ENCODE measurements at places on chromosomes 7 and 10.

- DNase-seq, result no peak
Measured at GRCh38 chr10:119205894-119206602, 1.3 kb upstream of the GRK5 start.

DNA sequence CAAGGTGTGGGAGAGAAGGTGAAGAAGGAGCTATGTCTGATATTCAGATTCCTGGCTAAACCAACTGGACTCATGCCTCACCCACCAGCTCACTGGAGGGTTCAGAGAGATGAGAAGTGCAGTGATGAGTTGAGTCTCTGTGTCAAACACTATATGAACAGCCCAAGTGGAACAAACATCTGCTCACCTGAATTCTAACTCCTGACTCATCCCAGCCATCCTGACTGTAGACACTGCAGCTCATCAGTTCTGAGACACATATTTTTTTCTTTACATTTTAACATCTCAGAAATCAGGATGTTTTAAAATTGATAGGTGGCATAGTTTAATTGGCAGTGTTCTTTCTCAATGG lies 27.3 kb downstream of the GSDME start:
- no peak for DNase-seq

- no peak for DNase-seq
Measured at GRCh38 chr7:41809940-41810576, 107.2 kb upstream of the INHBA start.

GRCh38 chr7:37102518-37103137 lies 346.0 kb downstream of the ELMO1 start:
- DNase-seq, result no peak

DNA sequence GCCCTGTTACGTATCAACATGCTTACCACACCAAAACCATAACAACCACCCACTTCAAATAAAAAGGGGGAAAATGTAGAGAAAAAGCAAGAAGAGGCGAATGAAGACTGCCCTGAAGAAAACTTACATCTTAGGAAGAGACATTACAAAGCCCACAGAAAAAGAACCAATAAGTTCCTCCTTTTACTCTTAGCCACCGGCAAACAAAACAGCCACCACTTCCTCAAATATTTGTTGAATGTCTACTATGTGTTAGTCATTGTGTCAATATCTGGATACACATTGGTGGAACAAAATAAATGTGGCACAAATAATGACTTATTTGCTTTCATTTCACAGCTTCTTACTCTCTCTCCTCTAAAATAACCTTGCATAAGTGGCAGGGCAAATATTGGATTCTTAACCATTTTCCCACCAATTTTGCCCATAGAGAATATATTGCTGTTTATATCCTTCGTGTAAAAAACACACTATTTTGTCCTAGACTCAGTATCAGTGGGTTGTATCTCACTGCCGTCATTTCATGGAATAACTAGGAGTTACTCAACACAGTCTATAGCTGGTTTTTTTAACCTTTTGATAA lies 106.8 kb downstream of the ANK3 start:
- no peak for DNase-seq

DNA sequence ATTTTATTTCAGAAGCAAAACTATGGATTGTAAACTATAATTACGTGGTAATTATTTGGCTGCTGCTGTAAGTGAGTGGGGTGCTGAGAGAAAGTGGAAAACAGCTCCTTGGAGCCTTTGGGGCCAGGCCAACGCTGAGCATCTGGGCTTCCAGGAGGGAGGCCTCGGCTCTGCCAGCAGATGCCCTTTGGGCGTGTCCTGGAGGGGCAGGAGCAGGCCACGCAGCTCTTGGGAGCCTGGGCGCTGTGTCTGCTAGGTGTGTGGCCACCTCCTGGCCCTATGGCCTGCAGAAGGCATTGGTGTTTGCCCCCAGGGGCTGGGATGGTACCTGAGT lies 423.3 kb downstream of the GLRX3 start:
- DNase-seq, result peak; percentile 4

- DNase-seq, result no peak
Measured at GRCh38 chr7:38977685-38978084, at the start of gene POU6F2. Gene POU6F2 (plus strand): TSS chr7:38977909. CDS start chr7:38977954, 45 bp downstream.

DNA sequence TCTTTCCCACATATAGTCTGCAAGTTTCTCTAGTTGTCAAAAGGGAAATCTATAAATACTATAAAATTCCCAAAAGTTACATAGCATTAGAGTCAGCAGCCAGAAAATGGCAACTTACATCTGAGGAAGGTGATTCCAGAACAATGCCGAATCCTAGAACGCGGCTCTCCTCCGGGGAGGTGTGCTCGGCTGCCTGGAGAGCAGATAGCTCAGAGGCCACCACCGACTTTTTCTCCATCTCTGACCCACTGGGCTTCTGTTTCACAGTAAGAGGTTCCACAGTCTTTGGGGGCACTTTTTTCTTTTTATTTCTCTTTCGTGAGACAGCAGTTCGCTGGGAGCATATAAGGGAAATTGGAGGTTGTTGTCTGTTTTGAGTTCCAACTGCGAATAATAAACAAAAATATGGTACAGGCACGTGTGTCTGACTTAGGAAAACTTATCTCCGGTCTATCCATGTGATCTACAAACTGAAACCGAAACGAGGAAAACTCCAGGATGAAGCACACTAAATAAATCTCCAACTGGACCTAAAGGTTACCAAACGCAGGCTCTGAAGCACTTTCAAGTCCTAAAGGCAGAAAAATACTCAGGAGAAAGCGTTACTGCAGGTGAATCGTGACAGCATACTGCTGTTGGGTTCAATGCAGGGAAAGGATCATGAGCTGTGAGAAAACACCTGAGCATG lies 36.2 kb downstream of the BEND7 start:
- DNase-seq, result no peak

DNA sequence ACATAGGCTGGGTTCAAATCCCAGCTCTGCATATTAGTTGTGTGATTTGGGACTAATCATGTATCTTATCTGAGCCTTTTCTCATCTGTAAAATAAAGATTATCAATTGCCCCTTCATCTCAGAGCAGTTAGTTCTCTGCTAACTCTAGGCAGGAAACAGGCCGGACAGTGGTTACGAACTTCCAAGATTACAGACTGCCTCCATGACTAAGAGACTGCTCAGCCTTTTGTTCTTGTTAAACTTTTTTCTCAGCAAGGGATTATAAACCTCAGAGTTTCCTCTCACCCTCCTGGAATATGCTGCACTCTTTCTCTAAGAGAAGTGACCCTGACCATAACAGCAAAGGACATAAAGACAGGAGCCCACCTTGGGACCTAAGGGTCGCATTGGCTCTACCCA lies 52.5 kb upstream of the NFKB2 start:
- no peak for DNase-seq

- DNase-seq, result no peak
Measured at GRCh38 chr7:11706666-11707605, 125.1 kb downstream of the THSD7A start.

DNA sequence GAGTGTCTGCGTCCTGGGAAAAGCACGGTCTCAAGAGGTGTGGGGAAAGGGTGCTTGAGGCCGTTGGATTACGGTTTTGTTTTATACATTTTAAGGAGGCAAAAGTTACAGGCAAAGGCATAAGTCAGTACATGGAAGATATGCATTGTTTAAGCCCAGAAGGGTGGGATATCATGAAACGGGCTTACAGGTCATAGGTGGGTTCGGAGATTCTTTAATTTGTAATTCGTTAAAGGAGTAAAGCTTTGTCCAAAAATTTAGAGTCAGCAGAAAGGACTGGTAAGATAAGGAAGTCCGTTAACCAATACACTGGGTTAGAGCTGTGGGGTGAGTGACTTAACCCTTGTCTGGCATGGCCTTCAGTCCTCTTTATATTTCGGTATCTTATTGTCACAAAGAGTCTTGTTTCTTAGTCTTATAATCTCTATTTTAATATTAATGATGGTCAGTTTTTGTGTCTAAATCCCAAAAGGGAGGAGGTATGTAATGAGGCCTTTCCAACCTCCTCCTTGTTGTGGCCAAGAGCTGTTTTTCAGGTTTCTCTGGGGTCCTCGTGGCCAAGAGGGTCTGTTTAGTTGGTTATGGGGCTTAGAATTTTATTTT lies 12.7 kb downstream of the TSPAN14 start:
- DNase-seq, result no peak

DNA sequence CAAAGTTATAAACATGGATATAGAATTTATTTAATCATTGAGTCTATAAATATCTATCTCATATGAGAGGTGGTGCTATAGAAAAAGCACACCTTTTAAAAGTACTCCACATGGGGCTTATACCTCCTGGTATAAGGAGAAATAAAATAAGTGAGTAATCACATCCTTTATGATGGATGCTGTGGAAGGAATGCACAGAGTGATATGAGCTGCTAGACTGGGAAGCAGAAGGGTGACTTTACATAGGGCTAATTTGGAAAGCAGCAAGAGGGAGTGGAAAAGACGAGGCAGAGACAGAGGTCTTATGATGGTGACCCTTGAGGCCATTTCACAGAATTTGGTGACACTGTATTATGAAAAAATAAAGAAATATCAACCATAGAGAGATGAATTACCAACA lies 59.4 kb upstream of the AHR start:
- DNase-seq, result no peak

DNA sequence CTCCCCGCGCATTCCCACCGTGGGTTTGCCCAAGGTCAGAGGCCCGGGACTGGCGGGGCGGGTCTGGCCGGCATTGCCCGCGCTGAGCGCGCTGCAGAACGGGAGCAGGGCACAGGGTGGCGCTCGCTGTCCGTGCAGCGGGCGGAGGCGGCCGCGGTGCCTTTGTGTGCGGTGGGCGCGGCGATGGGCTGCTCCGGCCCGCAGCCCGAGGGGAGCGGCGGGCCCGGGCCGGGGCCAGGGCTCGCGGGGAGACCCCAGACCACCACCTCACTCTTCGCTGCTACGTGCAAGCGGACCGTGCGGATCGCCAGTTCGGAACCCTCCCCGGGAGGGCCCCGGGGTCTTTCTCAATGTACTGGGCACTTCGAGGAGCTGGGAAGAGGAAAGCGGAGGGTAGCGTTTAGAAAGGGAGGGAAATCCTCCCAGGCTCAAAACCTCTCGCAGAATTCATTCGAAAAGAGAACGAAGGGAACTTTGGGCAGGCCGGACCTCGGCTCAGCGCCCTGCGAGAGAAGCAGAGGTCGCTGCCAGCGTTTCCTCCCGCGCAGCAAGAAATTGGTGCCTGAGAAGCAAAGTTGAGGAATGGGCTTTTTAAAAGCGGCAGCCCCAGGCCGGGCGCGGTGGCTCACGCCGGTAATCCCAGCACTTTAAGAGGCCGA lies 8.5 kb downstream of the SP8 start:
- no peak for DNase-seq

DNA sequence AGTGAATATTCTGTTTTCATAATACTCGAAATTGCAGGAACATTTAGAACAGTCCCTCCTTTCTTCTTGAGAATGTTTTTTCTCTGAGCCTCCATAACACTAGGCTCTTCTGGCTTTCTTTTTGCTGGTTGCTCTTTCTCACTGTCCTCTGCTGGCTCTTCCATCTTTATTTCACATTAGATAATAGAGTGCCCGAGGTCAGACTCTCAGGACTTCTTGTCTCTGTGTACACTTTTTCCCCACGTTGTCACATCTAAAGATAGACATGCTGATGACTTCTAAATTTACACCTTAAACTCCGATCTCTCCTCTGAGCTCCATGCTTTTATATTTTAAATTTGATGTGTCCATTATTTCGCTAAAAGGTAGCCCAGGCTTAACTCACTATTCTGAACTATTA lies 15.4 kb upstream of the LRRN3 start:
- DNase-seq, result no peak

DNA sequence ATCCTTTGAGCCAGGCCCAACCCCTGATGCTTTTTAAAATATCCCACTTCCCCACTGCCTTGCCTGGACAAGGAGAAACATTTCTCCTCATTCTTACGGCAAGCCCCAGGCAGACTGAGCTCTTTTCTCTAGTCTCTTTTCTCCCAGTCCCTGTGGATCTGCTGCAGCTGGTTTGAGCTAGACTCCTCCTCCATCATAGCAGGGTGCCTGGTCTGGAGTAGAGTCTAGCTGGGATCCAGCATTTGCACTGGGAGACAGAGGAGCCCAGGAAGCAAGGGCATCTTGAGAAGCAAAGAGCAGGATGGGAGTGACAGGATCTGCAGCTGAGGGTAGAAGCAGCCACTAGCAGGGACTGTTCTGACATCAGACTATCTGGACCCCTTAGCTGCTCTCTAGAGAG lies 562.3 kb upstream of the COBL start:
- no peak for DNase-seq

DNA sequence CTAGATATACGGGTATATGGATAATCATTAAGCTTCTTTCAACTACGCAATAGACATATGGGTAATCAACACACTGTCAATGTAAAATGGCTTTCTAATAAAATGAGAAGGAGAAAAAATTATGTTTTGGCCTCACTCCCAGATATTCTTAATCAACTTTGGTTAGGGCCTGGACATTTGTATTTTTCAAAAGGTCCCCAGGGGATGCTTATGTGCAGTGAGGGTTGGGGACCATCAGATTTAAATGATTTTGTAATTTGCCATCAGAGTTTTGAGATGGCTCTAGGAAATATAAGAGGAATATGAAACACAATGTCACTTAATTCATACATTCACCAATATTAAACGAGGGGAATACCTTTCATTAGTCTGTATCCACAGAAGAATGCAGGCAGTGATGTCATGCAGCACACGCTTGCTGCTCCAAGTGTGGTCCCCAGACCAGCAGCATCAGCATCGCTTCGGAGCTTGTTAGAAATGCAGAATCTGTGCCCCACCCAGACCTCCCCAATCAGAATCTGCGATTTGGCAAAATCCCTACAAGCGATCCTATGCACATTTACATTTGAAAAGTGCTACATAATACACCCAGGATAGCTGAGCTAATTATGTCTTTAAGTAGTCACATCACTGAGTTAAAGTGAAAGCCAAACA lies 75.1 kb downstream of the INHBA start:
- DNase-seq, result no peak

GRCh38 chr10:3772361-3773171 lies 12.4 kb downstream of the KLF6 start:
- DNase-seq, result no peak
